ENCODE measurements at places on chromosomes 4 and X.

GRCh38 chr4:21801661-21802385, 146.7 kb downstream of the KCNIP4 start:
- DNase-seq, result no peak

- peak; percentile 71 for DNase-seq
Measured at GRCh38 chr4:158670975-158671664, 567 bp downstream of the C4orf46 start.

- DNase-seq, result no peak
Measured at GRCh38 chr4:1723131-1723801, 1.9 kb downstream of the TACC3 start.

DNA sequence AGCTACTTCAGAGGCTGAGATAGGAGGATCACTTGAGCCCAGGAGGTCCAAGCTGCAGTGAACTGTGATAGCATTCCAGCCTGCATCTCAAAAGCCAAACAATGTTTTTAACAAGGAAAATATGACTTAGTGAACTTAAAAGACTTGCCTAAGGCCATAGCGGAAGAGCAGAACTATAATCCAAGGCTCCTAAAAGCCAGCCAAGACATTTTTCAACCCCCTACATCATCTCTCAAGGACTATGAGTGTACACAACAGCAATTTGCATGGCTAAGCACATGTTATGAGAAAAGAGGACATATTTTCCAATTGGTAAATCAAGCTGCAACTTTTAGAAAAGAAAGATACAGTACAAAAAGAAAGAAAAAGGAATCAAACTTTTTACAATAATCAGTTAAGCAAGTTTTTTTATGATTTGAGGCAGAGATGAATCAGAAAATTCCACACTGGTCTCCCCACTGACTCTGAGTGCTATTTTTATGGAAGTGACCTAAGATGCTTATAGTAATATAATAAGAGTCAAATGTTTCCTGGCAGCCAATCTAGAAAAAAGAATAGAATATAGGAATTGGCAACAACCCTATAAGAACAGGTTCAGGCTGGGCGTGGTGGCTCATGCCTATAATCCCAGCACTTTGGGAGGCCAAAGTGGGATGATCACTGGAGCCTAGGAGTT, 9.8 kb upstream of the ACOT9 start:
- no peak for DNase-seq

- no peak for DNase-seq
Measured at GRCh38 chr4:180207921-180208320, 2035.3 kb upstream of the TENM3 start.

DNA sequence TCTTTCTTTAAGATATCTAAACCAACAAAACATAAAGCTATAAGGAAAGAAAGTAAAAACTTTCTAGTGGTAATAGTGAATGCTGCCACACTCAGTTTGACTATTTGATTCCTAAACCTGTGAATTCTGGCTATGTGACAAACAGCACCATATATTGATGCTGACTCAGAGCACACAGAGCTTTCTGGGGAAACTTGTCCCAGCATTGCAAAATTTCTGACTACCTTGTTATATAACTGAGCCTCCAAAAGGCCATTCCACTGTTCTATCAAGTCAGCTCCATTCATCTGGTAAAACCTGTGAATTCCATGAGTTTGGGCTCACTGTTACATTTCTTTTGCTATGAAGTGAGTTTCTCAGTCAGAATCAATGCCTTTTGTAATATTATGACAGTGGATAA, 1229.7 kb downstream of the PCDH18 start:
- DNase-seq, result no peak

- DNase-seq, result no peak
Measured at GRCh38 chr4:39616651-39617050, 22.0 kb downstream of the SMIM14 start.

DNA sequence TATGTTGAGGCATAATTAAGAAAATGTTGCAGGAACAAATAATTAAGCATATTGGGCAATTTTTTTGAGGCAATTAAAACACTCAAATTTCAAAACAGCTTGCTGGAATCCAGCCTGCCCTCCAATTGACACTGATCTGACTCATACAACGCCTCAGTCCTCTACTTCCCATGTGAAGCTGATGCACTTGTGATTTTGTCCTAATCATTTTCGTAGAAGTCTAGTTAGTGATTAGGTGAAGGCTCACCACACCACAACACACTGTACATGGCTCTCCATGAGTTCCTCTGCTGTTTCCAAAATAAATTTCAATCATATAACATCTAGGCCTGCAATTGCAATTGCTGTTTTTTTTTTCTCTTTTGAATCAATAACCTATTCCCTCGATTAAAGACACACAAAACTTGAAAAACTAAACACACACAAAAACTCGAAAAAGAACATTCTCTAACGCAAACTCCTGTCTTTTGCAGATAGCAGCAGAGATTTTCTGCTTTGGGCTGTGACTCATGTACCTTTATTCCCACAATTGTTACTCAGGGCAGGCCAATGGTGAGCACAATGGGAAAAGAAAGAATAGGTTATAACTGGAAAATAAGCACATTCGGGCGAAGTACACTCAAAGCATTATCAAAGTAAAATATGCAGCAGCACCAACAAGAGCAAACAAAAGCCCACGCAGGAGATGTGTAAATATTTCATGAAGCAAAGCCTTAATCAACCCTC, 1.7 kb downstream of the GPRIN3 start:
- DNase-seq, result no peak

GRCh38 chrX:129629837-129630236, 24.9 kb downstream of the APLN start:
- DNase-seq, result no peak

- DNase-seq, result no peak
Measured at GRCh38 chrX:40176351-40177116, 78.8 kb upstream of the BCOR start.

DNA sequence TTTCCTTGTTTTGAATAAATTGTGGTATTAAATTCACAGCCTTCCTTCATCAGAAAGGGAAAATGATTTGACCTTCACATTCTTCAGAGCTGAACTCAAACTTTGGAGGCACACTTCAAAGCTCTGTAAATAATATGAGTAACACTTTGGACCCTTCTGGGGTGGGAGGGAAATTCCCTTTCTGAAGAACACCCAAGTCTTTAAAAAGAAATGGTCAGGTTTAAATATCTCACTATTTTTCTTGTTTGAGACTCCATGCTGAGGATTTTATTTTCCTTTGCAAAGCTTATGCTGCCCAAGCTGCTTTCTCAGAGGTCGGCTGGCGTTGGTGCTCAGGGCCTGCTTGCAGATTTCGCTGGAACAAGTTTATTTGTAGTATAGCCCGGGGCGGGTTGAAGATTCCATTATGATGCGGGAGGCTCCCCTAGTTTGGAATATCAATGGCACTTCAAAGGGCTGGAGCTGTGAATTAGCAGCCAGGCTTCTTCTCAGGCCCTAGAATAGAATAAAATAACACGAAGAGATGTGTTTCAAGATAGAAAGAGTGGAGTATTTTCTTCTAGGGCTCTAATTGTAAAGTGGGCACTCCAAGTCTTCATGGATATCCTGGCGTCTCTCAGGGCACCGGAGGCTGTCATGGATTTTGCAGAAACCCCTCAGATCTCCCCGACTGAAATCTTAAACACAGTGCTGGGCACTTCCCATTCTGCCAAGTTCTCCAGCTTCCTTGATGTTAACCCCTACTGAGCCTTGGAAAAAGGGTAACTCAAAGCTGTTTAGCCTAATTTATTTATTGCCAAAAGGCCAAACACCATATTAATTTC, 315.6 kb downstream of the GPAT3 start:
- no peak for DNase-seq

DNA sequence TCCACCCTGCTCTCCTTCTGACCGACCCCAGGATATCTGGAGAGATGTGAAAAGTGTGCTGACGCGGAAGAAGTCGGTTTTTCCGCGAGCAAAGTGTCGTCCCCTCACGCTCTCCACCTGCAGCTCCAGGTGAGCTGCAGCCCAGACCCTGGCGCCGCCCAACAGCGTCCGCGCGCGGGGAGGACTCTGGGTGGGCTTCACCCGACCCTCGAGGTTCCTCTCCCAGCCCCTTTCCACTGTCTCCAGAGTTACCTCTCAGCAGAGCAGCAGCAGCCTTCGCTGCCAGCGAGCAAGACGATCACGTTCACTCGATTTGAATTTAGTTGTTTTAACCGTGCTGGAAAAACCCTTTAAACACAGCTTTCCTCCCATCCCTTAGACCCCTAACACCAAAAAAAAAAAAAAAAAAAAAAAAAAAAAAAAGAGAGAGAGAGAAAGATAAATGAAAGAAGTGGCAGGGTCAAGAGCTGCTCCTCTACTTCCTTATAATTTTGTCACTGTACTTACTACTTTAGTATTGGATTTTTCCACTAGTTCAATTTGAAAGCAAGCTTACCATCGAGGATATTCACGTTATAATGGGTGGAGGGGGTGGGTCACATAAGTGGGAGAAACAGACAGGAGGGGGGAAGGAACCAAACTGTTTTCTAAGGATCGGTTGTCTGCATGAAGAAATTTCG, 758 bp upstream of the NR3C2 start:
- no peak for DNase-seq

GRCh38 chrX:79270401-79270800, 96.7 kb downstream of the ITM2A start:
- DNase-seq, result no peak

- no peak for DNase-seq
Measured at GRCh38 chrX:75623535-75623934, 100.7 kb upstream of the ZDHHC15 start.

DNA sequence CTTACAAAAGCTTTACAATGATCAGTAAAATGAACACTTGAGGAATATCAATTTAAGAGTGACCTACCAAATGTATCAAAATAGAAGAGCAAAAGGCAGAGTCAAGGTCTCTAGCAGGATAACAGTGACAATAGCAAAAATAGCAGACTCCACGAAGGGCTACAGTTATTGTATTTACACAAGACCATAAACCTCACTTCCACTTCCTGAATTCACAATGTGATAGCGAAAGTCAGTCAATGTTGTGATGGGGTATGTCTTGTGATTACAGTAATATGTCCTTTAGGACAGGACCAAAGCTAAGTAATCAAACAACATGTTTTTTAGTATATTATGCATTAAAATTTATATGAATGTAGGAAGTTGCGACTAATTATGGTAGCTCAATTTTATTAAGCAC, 139.6 kb downstream of the IQCM start:
- no peak for DNase-seq

GRCh38 chr4:102819588-102820365, 7.6 kb downstream of the UBE2D3 start:
- DNase-seq, result no peak

GRCh38 chr4:114281164-114281960, 301.9 kb upstream of the ARSJ start:
- DNase-seq, result no peak

DNA sequence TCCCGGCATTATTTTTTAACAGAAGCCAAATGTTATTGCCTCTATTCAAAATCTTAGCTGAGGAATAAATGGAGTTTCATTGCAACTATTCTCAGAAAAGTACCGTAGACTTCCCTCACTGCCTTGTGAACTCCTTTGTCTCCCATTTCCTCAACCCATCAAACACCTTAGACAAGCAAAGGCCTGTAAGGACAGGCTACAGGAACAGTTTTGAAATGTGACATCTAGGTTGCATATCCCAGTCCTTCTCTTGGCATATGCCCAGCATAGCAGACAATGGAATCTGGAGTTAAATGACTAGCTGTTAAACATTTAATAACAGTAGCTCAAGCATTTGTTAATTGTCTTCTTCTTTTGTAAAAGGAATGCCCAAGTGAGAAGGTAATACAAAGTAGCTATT, 1371.7 kb downstream of the STIM2 start:
- DNase-seq, result no peak

GRCh38 chr4:13142191-13142590, 341.9 kb downstream of the RAB28 start:
- DNase-seq, result no peak

GRCh38 chr4:165383591-165384073, 4.8 kb downstream of the CPE start:
- DNase-seq, result no peak

- DNase-seq, result no peak
Measured at GRCh38 chr4:79253168-79253567, 72.7 kb downstream of the NAA11 start.

GRCh38 chrX:2523911-2524310, 23.1 kb upstream of the DHRSX start:
- DNase-seq, result no peak

- peak; percentile 39 for DNase-seq
Measured at GRCh38 chrX:18649498-18649951, 22.4 kb downstream of the RS1 start.

- DNase-seq, result no peak
Measured at GRCh38 chrX:19017271-19017670, 33.4 kb upstream of the PHKA2 start.

- no peak for DNase-seq
Measured at GRCh38 chr4:30723201-30723955, 3.2 kb downstream of the PCDH7 start.

DNA sequence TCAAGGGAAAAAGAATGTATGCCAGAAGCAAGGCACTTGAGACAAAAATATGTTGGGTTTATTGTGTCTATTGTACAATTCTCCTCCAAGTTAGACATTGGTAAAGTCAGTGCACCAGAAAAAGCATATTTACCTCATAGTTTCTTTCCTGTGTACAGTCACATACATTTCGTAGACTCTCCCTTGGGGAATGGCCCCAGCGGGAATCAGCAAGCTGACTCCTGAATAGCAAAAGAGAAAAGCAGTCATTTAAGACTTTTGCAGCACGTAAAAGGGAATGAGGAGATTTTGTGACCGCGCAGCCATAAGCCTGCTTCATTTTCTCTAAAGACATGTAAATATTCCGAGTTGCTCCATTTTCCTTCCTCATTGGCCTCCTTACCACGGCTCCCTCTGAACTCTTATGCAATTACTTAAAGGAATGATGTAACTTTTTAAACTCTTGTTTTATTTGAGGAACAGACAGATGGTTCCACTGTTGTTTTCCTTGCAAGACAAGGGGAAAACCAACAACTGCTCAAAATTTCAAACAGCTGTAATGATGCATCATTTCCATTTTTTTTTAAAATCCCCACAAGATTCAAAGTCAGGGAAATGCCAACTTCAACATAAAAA, 332.7 kb downstream of the UNC5C start:
- DNase-seq, result no peak

DNA sequence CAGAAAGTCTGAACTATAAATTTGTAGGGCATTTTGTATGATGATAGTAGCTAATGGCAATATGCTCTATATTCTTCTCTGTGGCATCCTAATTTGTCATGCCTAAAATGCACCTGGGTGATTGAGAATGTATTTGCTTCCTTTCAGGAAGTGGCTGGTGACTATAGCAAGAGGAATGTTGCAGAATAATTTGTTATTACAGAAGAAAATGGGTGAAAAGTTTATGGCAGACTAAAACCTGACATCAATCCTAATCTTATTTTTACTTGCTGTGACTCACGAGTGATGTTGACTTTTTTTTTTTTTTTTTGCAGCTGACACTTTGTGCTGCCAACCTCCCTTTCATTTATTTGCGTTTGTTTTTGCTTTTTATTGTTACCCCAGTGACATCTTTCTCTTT, 141.1 kb downstream of the MSL3 start:
- DNase-seq, result no peak

GRCh38 chrX:118205421-118206395, 89.1 kb upstream of the KLHL13 start:
- DNase-seq, result no peak

- DNase-seq, result no peak
Measured at GRCh38 chrX:113330416-113330815, 489.8 kb upstream of the AMOT start.

GRCh38 chr4:82293304-82293703, 80.5 kb downstream of the HNRNPD start:
- DNase-seq, result no peak

GRCh38 chrX:124010566-124010965, 49.1 kb downstream of the STAG2 start:
- no peak for DNase-seq

GRCh38 chrX:97984641-97985040, 1100.9 kb downstream of the RPA4 start:
- no peak for DNase-seq
